Ascending aorta (tissue), 2 donors: ENCODE measurements at places on chromosomes 1 and 21. TPM values are rescaled to one million over a fixed set of nuclear protein-coding genes. Genes with fewer than 3 reads are reported as not detected.

SLAMF7 gene
- total RNA-seq = not detected

CLIC6 gene
- 6.2 TPM for total RNA-seq

- no peak for DNase-seq
Observed at GRCh38 chr1:104100115-104100514, 350.4 kb downstream of the AMY1C start.

- DNase-seq = no peak
Observed at GRCh38 chr1:161949548-161949947, 74.1 kb downstream of the OLFML2B start.

GRCh38 chr1:233909195-233909594 is 4.7 kb downstream of the SLC35F3 start:
- DNase-seq = no peak
